Common myeloid progenitor, CD34-positive (primary cell): ENCODE measurements at places on chromosomes 7 and 10.

- no peak for DNase-seq
Observed at GRCh38 chr7:55108818-55109217, 90.0 kb downstream of the EGFR start.

DNA sequence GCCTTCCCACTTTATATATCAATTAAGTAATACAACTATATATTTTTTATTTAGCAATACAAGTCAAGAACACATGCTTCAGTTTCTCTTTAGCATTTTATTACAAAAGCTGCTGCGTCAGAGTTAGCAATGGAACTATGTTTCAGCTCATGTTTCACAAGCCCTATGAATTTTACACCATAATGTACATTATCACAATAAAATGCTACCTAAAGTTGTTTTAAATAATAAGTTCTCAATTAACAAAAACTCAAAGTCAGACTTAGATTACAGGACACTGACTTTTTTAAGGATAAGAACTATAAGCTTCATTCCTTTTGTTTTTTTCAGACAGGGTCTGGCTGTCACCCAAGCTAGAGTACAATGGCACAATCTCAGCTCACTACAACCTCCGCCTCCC lies 52.3 kb downstream of the EZH2 start:
- DNase-seq = no peak

GRCh38 chr7:44226396-44226753 lies 25.6 kb downstream of the YKT6 start:
- no peak for DNase-seq

- DNase-seq = no peak
Observed at GRCh38 chr7:118239014-118239413, 14.5 kb downstream of the ANKRD7 start.

- DNase-seq = no peak
Observed at GRCh38 chr7:155458111-155458877, at the start of gene EN2. Gene EN2, plus strand, starts transcription at chr7:155458129. Its CDS starts 249 bp downstream, at chr7:155458378.

DNA sequence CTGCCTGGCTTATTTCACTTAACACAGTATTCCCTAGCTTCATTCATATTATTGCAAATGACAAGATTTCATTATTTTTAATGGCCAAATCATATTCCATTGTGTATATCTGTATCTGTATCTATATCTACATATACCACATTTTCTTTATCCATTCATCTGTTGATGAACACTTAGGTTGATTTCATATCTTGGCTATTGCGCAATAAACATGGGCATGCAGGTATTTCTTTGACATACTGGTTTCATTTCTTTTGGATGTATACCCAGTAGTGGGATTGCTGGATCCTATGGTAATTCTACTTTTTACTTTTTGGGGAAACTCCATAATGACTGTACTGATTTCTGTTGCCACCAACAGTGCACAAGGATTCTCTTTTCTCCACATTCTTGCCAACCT lies 68.9 kb upstream of the CREB5 start:
- DNase-seq = no peak

GRCh38 chr10:90087197-90088023 lies 386.0 kb downstream of the KIF20B start:
- DNase-seq = peak; percentile 11

- no peak for DNase-seq
Observed at GRCh38 chr10:69047111-69047832, 40.6 kb upstream of the SRGN start.

DNA sequence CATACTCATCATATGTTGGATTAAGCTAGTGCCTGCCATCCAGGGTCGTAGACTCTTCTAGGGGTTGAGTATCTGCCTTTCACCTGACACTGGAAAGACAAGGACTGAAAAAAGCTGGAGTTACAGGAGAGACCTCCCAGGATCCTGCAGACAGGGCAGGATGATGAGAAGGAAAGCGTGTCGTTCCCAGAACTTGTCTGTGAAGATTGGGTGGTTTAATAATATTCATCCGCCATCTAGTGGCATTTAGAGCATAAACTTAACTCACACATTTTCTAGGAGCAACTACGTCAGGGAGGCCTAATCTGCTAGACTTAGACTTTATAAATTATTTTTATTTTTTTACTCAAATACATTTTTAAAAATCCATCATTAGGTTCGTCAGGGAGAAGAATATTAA lies 59.6 kb downstream of the ADRB1 start:
- DNase-seq = peak; percentile 53
